EH (cell line): ENCODE measurements at places on chromosomes 5 and 9.

DNA sequence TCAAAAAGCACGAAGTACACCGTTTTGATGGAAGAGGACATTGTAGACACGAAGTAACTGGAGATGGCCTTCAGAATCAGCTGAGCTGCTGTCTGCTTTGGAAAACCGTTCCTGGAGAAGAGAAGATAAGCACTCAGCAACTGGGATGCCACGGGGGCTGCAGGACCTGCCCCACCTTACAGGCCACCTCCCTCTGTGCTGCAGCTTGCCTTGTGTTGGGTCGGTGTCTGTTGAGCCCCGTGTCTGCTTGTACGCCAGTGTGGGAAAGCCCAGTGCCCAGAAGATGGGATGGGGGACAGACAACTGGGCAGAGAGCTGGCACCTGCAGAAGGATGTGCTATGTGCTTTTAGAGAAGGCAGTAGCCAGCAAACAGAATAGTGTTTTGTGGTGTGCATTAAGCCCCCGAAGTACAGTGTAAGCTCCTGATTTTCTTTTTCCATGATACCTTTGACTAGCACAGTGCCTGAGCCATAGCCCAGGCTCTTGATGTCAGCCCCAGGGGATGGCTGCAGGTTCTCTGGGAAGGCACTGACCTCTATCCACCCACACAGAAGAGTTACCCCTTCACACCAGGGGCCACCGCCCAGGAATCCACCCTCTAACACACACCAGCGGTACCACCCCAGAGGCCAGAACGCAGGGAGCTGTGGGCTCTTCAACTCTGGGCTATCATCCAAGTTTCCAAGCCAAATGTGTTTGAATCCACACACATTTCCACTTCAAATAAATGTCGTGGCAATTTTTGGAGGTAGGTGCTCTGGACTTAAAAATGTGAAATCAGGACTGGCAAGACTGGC, 63.8 kb downstream of the MACROH2A1 start:
- no peak for DNase-seq

- peak; percentile 11 for DNase-seq
Observed at GRCh38 chr9:106859957-106860720, 2.8 kb upstream of the ZNF462 start.

DNA sequence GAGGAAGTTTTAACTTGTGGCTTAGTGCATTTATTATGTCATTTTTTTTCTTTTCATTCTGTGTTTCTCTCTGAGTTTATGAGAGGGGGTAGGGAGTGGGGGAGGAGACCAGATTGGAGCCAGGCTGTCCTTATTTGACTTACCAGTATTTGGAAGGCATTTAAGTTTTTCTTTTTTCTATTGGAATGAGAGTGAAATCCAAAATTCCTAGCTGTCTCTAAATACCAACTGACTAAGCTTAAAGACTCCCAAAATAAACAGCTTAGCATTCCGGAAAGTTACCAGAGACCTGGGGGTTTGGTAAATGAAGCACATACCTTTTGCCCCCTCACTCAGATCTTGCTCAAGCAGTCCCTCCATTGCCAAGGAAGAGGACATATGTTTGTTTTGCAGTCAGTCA, 581.9 kb upstream of the BRINP1 start:
- DNase-seq = peak; percentile 96

- peak; percentile 29 for DNase-seq
Observed at GRCh38 chr9:37953206-37953774, 49.4 kb upstream of the SLC25A51 start.

GRCh38 chr9:70488098-70488792, 73.8 kb upstream of the KLF9 start:
- peak; percentile 36 for DNase-seq

- DNase-seq = peak; percentile 79
Observed at GRCh38 chr5:141369994-141370848, at the start of gene PCDHGB3. Gene PCDHGB3, plus strand, starts transcription at chr5:141370242. Its CDS starts 153 bp downstream, at chr5:141370395.
